Left colon (tissue), 2 donors: ENCODE measurements at places on chromosomes 2 and 18. TPM values are rescaled to one million over a fixed set of nuclear protein-coding genes. Genes with fewer than 3 reads are reported as not detected.

DNA sequence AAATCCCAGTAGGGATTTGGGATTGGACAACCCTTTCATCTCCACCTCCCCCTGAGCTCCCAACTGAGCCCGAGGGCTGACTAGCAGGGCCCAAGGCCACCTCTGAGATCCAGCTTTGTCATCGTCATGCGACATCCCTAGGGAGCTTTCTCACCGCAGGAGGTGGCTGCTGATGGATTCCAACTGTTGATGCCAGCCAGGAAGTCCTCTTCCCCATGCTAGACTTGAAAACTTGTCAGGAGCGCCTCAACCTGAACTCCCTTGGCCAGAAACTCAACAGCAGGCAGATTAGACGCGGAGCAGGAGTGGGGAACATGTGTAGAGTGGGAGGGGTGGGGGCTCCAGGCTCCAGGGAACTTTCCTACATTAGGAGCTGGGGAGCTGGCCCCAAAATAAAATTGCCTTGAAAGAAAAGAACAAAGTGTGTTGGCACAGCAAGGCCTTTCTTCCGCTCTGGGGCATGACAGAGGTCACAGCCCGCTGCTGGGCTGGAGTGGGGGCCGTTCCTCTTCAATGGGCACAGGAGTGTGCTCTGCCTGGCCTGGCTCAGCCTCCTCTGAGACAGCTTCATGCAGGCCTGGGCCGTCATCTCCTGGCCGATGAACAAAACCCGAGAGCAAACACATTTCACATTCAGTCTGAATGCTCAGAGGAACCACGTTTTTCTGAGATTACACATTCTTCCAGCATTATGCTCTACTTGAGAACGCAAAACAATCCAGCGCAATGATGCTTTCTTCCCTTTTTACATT, 34.5 kb downstream of the EMILIN2 start:
- DNase-seq, result no peak

DNA sequence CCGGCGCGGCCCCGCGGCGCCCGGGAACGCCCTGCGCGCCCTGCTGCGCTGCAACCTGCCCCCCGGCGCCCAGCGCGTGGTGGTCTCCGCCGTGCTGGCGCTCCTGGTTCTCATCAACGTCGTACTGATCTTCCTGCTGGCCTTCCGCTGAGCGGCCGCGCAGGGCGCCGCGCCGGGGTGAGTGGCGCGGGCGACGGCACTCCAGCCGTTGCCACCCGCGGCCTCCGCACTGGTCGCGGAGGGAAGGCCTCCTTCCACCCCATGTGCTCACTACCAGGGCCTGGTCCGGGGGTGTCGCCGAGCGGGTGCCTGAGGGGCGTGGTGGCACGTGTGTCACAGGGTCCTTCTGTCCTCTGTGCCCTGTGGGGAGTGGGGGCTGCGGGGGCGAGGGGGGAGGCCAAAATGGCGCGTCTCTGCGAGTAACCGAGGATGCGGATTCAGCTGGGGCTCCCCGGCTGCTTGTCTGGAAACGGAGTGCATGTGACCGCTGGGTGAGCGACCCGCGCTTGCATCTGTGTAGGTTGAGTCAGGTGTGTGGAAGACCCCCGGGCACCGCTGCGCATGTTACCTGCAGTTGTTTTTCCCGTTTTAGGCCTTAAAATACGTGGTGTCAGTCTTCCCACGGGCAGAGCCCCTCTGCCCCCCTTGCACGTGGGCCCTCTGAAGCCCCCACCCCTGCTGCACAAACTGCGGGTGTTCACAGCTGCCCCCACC, 58.0 kb downstream of the FAM168B start:
- no peak for DNase-seq

GRCh38 chr2:58604096-58604495, 363.0 kb upstream of the FANCL start:
- DNase-seq, result no peak

CHN1 gene
- total RNA-seq, result 2.3 TPM
